ENCODE measurements at places on chromosomes 5 and 9.

- no peak for DNase-seq
Observed at GRCh38 chr5:42944989-42945388, 95.1 kb downstream of the ANXA2R start.

DNA sequence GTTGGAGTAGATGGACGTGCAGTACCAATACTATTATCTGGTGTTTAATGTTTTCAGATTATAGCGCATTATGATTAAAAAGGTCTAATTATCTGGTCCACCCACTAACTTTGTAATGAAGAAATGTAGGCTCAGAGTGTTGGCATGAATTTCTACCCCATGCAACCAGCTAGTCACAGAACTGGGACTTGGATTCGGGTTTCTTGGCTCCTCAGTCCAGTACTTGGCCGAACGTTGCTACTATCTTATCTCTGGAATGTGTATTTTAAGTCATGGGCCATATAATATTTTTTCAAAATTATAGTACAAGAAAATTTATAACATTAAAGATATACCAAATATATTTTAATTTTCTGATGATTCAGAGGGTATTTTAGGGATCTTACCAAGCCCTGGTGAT lies 657.5 kb upstream of the DMAC1 start:
- no peak for DNase-seq

DNA sequence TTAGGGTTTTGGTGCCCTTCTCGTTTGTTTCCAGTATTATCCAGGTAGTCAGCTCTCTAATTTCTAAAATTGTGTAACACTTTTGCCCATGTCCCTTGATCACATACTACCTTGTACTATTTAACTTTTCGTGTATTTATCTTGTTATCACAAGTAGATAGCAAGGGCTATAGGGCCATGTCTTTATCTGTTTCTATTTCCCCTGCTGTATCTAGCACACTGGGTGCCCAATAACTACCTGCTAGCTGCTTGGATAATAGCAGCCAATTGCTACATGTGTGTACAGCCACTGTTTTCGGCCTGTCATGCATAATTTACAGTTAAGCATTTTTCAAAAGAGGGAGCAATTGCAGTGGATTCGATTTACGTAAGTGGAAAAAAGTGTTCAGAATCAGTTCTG lies 64.8 kb upstream of the TNFAIP8 start:
- no peak for DNase-seq

DNA sequence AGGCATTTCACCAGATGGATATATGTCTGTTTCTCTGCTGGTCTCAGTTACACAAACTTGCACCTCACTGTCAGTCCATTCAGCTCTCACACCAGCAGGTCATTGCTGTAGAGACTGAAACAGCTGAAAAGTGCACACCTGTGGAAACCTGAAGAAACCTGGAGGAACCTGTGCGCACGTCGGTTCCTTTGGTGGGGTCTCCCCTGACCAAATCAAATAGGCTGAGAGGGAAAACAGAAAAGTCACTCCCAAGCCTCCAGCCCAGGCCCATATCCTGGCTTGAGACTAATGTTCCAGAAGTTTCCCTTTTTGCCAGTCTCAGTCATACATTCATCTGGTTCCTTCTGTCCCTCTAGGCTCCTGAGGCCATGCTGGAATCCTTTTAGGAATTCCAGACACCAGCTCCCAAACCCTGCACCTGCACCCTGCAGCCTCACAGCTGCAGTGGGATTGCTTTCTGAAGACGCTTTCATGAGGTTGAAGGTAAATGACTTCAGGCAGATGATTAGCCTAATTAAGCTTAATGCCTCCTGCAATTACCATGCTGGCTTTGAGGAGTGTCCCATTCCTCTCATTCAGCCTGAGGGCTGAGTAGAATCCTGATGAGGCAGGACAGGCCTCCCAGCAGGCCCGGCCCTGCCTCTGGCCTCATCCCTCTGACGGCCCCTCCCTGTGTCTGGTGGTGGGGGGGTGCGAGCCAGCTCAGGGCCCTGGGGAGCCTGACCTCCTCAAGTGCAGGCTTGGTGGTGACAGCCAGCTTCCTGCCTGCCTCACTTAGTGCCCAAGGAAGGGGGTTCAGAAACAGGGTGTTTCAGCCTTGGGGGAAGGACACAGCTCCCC lies 24.3 kb upstream of the CXCL14 start:
- peak; percentile 23 for DNase-seq

DNA sequence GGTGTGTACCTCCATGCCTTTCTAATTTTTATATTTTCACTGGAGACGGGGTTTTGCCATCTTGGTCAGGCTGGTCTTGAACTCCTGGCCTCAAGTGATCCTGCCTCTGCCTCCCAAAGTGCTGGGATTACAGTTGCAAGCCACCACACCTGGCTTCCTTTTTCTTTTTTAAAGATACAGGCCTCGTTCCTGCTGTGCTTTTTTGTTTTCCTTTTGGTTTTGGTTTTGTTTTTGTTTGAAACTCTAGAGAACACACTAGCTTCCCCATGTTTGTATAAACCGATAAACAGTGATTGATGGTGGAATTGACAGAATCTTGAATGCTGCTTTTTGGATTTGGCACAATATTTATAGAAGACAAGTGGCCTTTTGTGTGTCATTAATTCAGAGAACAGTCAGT lies 1603.4 kb downstream of the MAT2B start:
- DNase-seq = no peak

DNA sequence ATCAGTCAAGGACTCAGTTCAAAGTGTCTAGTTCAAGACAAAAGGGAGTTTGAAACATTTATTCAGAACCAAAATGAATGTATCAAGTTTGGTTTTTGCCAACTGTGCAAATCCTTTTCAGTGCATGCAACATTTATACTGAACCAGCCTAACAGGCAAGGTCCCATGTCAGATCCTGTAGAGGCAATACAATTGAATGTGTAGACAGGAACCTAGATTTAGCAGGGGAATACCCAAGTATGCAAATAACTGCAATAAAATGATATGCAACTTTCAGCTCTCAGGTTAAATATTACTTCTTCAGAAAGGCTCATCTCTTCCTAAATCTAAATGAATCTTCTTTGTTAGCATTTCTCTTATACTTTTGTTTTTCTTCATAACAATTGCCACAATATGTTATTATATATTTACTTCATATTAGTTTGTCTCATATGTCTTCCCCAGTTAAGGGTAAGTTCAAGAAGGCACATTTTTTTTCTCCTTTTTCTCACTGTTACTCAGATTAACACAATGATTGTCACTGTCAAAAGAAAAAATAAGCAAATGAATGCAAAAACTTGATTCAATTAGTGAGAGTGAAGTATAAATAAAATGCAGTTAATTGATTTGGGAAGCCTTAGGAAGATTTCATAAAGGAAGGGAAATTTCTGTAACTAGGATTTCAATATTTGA lies 163.9 kb upstream of the RASA1 start:
- peak; percentile 54 for DNase-seq

GRCh38 chr9:110173322-110173642 lies 34.7 kb downstream of the C9orf152 start:
- DNase-seq = no peak

DNA sequence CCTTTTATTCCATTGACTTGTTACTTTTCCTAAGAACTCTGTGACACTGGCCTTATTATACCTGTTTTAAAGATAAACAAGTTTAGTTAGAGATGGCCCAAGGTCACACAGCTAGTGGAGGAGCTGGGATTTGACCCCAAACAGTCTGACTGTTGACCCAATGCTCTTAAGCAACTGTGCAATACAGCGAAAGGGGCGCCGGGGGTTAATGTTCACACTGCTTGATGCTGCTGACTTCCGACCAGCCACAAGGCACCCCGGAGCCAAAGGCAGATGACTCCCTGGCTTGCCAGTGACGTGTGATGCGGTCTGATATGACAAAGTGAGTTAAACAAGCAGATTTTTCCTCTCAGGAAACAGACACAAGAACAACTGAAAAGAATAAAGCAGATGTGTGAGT lies 23.9 kb downstream of the PIK3R1 start:
- peak; percentile 95 for DNase-seq

GRCh38 chr9:113464286-113464660 lies 746 bp downstream of the RGS3 start:
- DNase-seq = peak; percentile 22
